ENCODE measurements at places on chromosomes 3 and 15.

DNA sequence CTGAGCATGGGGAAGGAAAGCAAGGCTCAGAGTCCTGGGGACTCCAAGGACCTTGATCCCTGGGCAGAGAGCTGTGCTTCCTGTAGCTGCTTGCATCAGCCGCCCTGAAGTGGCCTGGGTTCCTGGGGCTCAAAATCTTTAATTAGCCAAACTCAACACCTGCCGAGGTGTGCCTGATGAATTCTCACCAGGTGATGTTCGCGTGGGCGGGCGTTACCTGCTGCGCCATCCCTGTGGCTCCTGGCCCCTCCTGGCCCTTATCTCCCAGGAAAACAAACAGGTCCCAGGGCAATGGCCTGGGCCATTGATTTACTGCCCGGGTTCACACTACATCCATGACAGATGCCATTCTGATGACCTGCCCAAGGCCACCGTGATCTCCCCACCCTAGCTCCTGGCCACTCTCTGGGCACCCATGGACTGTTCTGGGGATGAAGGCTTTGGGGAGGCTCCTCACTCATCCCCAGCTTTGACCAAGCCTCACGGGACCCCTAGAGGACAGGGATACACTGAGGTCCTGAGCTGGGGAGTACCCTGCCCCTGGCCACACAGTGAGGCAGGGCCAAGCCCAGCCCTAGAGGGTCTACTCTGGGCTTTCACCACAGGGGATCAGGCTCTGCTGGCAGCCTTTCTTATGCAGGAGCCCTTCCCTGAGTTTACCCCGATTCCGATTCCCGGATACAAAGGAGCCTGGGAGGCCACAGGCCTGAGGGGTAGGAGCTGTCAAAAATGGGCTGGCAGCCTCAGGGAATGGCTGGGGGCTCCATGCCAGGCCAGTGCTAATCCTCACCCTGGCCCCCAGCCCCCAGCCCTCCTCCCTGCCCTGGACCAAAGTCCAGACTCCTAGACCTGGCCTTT lies 5.7 kb downstream of the SLC38A3 start:
- DNase-seq, result no peak

DNA sequence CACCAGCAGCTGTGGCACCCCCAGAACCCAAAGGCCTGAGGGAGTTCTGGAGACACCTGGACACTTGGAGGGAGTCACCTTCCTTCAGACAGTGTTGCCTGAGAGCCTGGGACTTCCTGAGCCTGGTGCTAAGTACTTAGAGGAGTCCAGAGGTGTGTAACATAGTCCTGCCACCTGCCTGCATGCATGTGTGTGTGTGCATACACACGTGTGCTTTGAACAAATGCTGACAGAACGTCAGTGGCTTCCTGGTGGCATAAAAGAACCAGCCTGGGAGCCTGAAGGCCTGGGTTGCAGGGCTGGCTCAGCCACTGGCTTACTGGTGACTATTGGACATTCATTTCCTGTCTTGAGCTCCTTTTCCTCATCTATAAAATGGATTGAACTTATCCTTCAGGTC lies 3.2 kb upstream of the CPN2 start:
- no peak for DNase-seq

- DNase-seq, result no peak
Observed at GRCh38 chr3:12316253-12316652, 27.4 kb downstream of the PPARG start.

DNA sequence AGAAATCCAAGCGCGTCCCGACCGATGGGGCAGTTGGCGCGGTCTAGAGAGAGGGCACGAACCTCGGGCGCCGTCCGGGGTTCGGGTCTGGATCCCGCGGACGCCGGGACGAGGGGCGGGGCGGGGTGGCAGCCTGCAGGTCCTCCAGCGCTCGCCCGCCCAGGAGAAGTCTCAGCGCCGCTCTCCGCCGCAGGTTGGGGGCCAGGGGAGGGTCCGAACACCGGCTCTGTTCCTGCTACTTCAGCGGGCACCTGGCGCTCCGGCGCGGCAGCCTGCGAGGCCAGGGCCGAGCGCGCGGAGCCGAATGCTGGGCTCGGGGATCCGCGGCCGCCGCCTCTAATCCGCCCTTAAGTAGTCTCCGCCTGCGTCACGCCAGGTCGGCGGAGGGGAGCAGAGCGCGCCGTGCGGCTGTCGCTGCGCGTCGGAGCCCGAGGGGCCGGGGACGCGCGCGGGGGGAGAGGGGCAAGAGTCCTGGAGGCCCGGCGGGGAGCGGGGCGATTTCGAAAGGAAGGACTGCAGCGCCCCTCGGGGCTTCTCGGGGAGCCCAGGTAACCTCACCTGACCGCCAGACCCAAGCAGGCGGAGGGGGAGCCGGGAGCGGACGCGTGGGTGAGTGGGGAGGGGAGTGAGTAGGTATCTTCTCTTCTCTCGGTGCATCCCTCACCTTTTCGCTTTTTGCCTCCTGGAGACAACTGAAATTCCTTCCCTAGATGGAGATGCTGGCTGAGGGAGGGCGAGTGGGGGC lies at the start of gene GJD2:
Gene GJD2 (minus strand): TSS at position 325 of the 745 bp plus-strand sequence. CDS start 510 bp downstream, outside the sequence.
- no peak for DNase-seq

GRCh38 chr3:185058796-185059195 lies 94.1 kb downstream of the C3orf70 start:
- no peak for DNase-seq

DNA sequence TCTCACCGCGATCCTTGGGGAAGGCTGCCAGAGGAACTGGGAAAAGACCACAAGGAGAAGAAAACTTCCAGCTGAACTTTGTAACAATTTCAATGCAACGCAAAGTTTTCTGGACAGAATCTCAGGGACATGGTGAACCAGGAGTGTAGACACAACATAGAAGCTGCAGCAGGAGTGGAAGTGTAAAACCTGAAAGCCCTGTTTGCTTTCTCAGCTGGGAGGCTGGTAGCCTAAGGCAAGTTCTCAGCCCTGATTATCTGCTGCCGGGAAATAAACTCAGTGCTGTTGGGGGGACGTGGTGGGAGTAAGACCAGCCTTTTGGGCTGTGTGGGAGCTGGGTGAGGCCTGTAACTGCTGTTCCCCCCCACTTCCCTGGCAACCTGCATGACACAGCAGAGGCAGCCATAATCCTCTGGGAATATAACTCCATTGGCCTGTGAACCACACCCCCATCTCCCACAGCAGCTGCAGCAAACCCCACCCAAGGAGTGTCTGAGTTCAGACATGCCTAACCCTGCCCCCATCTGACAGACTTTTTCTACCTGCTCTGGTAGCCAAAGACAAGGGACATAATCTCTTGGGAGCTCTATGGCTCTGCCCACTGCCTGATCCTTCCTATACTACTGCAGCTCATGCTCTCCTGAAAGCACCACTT lies 106.7 kb downstream of the ZNF621 start:
- no peak for DNase-seq

GRCh38 chr3:173027429-173027828 lies 113.6 kb downstream of the SPATA16 start:
- no peak for DNase-seq

DNA sequence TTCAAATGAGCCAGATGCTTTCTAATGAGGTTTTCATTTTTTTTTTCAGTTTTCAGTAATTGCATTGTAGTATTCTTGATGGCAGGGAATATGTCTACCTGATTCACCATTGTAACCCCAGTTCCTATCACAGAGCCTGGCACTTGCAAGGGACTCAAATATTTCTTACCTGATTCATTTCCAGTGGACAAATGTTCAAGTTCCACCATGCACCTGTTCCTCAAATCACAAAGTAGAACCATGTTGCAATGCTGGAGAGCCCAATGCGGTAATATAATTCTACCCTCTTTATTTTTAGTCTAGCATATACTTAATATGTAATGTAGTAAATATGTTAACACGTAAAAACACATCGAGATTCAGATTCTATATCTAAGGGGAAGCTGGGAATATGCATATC lies 722.6 kb downstream of the AGBL1 start:
- DNase-seq, result no peak

GRCh38 chr3:104069114-104069513 lies 1297.6 kb upstream of the ALCAM start:
- DNase-seq, result peak; percentile 54

GRCh38 chr3:12965999-12966846 lies 107.0 kb downstream of the IQSEC1 start:
- no peak for DNase-seq

- DNase-seq, result no peak
Observed at GRCh38 chr3:177453451-177453844, 256.2 kb upstream of the TBL1XR1 start.

- DNase-seq, result no peak
Observed at GRCh38 chr3:71487418-71487817, 96.1 kb downstream of the FOXP1 start.

GRCh38 chr3:121072133-121072532 lies 164.1 kb downstream of the STXBP5L start:
- no peak for DNase-seq

DNA sequence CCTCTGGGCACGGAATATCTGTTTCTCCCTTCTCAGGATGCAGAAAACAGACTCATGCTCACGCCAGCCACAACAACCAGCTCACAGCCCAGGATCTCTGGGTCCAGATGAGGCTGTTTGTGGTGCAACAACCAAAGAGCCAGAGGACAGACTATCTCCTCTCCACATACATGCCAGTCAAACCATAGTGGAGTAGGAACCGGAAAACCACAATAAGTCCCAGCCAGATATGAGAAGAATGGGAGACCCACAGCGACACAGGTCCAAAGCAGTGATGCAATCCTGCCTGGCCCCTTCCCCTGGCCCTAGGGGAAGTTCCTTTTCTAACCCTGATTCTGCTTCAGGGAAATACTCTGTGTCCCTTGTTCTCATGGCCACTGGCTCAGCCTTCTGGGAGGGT lies 27.6 kb downstream of the MEX3B start:
- DNase-seq, result no peak

DNA sequence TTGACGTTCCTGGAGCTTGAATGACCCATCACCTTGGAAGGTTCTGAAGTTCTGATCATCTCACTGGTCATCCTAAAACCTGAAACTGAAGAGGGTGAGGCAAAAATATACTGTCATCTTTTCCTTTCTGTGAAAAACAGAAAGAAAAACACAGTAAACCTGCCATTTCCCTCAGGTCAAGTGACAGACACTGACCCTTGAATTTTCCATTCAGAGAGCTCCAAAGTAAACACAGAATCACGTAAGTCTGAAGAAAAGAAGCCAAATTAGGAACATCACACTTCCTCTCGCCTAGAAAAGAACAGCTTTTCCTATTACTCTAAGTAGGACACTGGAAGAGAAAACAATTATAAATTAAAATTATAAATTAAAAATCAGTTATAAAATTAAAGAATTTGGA lies 78.7 kb upstream of the TGFBR2 start:
- no peak for DNase-seq

DNA sequence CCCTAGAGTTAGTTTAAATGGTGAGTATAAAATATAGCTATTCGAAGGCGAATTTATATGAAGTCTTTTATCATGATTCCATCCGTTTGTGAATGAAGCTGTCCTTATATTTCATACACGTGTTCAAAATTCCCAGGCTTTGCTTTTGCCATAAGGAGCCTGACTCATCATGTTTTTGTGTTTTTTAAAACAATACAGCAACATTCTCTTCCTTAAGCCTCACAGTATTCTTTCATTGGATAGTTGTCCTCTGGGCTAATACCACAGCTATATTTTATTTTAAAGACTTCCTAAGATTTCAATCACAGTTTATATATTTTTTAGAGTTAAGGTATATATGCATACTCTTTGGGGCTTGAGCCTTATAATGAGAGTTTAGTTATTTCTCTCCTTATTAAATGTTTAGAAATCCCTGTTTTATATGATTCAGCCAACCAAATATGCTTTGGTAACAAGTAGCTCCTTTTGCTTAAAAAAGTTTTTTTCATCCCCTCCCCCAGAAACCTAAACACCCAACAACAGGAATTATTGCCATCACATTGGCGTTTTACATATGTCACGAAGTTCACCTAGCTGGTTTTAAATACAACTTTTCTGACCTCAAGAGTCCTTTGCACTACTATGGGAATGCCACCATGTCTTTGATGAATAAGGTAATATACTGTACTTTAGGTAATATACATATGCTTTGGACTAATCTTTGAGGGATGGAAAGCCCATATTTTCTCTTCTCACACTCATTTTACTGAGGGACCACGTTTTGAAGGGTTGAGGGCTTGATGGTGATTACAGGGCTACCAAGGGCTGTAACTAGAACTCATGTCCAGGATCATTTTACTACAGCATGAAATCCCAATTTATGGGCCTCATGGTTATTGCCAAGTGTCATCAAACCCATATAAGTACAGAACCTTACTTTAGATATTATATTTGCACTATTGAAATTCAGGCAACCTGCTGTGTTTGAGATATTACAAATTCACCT lies 28.5 kb downstream of the ST3GAL6 start:
- DNase-seq, result no peak

GRCh38 chr3:122377975-122378374 lies 5.1 kb downstream of the MIX23 start:
- no peak for DNase-seq

- DNase-seq, result peak; percentile 25
Observed at GRCh38 chr3:56879436-56880215, 77.9 kb upstream of the ARHGEF3 start.

DNA sequence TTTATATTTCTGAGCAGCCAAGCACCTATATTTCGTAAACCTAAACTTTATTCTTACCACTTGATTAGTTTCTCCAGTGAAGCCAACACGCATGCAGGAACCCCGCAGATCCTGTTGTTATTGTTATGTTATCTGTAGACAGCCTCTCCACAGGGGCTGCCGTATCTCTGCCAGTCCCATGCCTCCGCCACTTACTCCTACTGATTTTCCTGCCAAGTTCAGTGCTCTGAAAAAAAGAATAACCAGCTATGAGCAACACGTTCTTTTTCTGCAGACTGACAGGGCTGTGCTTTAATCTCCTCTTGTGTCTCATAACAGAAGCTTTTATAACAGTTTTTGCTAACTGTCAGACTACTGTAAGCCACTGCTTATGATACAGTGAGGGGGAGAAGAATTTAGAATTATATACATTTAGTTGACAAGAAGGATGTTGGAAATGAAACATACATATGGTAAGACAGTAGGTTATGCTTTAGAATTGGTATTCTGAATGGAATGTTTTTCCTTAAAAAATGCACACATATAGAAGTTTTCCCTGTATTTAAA lies 347.4 kb downstream of the SI start:
- no peak for DNase-seq

All from HS-5 (cell line).